NCI-H187 (cell line): ENCODE measurements at places on chromosomes 3 and 15.

DNA sequence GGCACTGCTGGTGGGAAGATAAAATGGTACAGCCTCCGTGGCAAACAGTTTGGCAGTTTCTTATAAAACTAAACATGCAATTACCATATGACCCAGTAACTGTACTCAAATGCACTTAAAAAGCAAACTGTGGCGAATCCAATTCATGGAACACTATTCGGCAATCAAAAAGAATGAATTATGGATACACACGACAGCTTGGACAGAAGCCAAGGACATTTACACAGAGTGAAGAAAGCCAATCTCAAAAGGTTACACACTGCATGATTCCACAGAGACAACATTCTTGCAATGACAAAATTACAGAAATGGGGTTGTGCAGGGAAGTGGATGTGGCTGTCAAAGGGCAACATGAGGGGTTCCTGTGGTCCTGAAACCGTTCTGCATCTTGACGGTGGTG lies 122.1 kb upstream of the IQSEC1 start:
- no peak for DNase-seq

- DNase-seq = no peak
Observed at GRCh38 chr3:178353006-178353694, 183.1 kb upstream of the KCNMB2 start.

GRCh38 chr3:11508346-11509172 lies 135.2 kb downstream of the VGLL4 start:
- DNase-seq = no peak

DNA sequence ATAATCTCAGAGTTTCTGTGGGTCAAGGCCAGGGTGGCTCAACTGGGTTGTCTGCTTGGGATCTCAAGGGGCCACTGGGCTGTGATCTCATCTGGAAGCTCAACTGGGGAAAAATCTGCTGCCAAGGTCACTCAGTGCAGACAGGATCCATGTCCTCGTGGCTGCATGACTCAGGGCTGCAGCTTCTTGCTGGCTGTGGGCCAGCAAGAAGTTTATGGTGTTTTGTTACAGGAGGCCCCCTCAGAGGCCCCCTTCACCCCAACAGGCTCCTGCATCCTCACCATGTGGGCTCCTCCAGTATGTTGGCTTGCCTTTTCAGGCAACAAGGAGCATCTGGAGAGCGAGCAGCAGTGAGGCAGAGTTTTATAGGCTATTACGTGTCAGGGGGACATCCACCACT lies 14.6 kb downstream of the OCA2 start:
- no peak for DNase-seq

DNA sequence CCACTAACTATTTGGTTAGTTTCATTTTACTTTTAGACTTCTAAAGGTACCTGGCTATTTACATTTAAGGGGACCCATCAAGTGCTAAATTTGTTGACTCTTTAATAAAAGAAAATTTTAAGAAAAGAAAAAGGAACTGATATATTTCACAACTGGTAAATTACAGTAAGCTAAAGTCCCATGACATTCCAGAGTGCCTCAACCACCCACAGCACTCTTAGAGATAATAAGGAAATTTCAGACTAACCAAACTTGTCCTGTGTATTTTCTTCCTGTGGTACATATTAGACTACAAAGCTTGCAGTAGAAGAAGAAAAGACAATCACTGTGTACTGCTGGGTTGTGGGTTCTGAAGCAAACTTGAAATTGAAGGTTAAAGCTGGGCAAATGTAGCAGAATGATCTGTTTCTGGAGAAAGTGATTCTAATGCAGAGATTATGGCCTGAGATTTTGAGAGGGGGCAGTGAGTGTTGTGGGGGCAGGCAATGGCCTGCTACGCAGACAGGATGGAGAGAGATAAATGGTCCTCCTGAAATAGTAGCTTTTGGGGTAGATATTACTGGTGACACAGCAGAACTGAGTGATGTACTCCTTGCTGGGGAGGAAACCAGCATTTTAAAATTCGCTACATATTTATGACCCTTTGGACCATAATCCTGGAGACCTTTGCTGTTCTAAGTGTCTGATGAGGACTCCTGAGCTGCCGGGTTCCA lies 24.5 kb upstream of the MFSD1 start:
- DNase-seq = no peak

DNA sequence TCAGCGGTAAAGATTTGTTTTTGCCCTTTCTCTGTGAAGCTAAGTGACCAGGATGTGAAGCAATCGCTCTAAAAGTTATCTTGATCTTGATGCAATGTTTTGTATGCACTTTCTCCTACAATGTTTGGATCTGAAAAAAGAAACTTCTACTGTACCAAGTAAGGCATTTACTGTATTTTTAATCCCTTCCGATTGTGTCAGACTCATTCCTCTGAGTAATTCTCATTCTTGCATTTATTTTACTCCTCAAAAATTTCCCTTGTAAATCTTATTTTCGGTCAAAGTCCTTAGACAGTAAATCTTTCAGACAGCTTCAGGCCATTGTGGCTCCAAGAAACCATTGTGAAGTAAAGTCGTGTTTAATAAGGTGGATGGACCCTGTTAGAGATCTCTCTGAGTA lies 141.9 kb downstream of the TP63 start:
- DNase-seq = no peak

DNA sequence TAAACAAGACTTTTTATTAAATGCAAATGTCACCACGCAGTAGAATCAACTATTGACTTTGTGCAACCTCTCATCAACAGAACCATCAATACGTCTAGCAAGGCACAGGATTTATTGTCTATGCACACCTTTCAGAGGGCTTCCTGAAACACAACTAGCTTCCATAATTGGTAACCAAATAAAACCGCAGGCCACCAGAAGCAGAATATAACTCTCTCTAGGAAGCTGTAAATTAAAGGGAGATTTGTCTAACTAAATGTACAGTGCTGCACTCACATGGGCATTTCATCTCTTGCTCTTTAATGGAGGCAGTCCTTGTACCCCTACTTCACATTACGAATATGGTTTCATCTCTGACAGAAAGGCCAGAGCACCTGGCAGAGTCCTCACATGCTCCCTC lies 93.0 kb downstream of the FHIT start:
- DNase-seq = no peak

DNA sequence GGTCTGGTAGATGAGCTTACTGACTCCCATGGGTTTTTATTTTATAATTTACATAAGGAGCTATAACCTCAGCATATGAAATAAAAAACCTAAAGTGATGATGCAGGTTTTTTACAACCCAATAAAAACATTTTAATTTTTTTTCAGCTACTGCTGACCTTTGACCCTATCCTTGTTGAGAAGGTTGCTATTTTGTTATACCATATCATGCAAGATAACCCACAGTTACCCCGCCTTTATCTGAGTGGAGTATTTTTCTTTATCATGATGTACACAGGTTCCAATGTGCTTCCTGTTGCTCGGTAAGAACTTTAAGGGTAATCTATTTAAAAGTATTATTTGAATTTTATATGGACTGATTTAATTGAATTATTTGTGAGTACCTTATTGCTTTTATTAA lies 70.8 kb downstream of the DNAJC13 start:
- DNase-seq = no peak

- no peak for DNase-seq
Observed at GRCh38 chr15:48547286-48547685, 98.2 kb downstream of the FBN1 start.

DNA sequence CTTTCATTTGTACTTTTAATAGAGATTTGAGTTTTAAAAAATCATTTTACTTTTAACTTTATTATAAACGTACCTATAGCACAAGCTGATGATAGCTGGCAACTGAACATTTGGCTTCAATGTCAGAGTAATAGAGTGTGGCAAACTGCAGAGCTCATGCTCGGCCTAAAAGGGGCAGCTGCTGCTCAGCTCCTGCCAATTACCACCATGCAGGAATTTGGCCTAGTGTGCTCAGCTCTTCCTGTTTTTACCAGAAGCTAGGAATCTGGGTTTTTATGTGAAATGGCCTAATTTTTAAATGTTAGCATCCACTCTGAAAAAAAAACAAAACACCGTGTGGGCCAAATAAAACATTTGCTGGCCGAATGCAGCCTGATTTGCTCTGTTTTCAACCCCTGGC lies 1.8 kb downstream of the IFT122 start:
- no peak for DNase-seq

DNA sequence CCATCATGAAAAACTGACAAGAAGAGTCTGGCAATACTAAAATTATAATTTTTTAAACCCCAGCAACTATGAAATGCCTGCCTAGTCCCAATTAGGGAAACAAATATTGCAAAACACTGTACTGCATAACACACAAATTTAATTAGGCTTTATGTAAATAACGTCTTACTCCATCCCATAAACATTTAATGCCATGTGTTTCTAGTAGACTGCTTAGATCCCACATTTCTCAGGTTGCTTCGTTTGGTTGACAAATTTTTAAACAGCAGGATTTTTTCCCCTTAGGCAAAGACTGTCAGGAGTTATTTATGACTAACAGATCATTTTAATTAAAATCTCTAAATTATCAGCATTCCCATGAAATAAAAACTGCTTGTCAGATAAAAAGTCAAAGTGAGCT lies 29.9 kb downstream of the EIF2AK4 start:
- no peak for DNase-seq

GRCh38 chr3:15667484-15667883 lies 65.9 kb downstream of the BTD start:
- DNase-seq = no peak

- DNase-seq = no peak
Observed at GRCh38 chr3:54706738-54707137, 221.1 kb downstream of the LRTM1 start.

- no peak for DNase-seq
Observed at GRCh38 chr3:134685929-134686802, 35.3 kb upstream of the KY start.

GRCh38 chr3:10762611-10763247 lies 53.3 kb upstream of the SLC6A11 start:
- DNase-seq = no peak
